ENCODE measurements at places on chromosomes 6 and 20.

DNA sequence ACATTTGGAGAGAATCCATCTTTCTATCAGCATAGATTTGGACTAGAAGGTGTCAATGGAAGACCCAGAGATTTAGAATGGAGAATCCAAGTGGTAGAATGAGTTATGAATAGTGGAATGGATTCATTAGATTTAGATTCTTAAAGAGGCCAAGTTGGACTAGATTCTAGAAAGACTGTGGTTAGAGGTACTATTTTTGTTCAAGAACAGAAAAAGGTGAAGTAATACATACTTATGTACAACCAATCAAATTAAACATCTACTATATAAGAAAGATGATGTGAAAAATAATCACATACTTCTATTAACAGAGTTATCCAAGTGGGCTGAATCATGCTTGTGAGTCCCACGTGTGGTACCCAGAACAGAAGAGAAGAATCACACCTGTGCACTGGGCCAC, 33.8 kb upstream of the ADTRP start:
- DNase-seq = no peak

GRCh38 chr6:135699705-135700104, 151.8 kb upstream of the PDE7B start:
- no peak for DNase-seq

DNA sequence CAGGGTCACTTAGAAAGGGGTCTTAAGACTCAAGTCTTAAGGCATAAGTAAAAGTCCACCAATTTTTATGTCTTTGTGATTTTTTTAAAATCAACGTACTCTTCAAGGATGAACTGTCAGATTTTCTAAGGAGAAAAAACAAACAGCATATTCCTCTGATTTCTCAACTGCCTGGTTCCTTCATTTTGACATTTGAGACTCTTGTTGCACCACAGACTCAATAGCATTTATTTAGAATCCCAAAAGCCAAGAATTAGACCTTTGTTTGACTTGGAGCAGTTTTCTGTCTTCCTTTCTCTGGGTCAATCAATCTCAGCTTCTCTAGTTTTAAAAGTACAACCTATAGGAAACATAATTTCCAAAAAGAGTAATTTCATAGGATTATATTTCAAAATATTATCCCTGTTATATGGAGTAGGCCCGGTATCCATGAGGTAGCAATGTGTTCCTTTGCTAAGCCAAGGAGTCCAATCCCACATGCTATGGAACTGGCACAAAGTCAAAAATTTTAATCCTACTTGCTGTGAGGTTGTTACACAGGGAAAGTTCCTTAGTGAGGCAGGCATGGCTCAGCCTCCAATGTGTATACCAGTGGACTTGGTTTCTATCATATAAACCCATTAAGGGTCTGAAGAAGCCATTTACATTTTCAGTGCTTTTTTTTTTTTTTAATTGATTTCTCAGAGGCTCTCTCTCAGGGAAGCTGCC, 405.7 kb downstream of the KIF16B start:
- no peak for DNase-seq

DNA sequence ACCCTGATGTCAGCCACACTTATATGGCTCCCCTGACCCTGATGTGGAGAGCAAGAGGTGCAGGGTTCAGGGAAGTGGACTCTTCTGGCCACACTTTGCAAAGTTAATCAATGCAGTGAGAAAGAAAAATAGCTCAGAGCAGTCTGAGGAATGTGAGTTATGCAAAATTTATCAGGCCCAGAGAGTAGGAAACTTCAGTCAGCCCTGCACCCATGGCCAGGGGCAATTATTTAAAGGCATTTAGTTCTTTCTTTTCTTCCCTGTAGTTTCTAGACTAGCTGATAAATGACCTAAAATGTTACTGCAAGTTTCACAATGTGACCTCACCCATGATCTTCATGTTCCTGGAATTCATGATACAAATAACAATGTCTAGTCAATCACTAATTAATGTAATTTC, 143.7 kb upstream of the GGTLC1 start:
- DNase-seq = no peak

DNA sequence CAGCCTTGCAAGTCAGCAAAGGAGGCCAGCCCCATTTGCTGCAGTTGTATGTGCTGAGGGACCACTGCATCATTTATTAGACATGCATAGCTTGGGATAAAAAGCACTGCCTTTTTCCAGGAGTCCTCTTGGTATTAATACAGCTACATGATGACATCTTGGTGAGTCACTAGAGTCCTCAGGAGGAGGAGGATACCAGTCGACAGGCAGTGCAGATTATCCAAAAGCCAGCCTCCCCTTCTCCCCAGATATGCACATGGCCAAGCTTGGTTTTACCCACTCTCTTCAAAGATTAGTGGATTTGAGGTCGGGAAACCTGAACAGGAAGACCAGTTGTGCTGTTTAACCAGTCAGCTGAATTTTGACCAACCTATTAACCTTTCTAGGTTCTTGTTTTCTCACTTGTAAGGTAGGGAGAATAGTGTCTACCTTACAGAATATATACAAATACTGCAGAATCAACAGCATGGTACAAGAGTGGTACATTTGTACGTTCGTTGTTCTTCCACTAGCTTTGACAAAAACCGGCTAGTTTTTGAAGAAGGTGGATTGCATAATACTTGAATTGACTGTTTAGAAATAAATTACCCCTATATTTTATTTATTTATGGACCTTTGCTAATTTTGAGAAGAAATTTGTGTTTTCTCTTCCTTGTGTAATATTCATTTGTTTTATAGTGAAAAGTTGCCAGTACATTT, 31.9 kb downstream of the VAPB start:
- no peak for DNase-seq

DNA sequence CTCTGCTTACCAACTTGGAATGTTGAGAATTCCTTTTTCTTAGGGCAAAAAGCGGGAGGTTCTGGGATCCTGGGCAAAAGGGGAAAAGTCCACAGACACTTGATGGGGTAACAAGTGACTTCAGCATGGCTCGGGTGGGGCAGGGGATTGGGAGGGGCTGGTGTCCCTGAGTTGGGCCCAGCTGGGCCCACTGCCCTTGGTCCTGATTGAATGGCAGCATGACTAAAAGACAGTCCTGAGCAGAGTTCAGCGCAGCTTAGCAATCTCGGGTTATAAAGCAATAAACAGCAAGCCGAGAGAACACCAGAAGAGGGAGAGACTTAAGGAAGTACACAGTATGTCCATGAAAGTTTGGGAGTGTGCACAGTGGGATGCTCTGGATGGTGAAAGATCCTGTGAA, 5.6 kb downstream of the PPP2R5D start:
- DNase-seq = no peak

DNA sequence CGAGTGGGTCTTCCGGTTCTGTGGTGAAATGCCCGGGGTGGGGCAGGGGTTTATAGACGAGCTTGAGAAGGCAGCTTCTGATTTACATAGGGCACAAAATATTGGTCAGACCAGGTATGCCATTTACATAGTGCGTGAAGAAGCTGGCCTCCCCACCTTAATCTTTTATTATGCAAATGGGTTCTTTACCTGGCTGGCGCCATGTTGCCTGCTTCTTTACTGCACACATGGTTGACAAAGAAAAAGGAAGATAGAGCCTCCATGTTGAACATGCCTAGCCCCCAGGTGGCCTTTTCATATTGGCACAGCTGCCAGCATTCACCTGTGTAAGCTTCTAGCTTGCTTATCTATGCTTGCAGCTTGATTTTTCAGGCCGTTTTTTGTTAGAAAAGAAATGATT, 276.2 kb downstream of the PHACTR1 start:
- no peak for DNase-seq

DNA sequence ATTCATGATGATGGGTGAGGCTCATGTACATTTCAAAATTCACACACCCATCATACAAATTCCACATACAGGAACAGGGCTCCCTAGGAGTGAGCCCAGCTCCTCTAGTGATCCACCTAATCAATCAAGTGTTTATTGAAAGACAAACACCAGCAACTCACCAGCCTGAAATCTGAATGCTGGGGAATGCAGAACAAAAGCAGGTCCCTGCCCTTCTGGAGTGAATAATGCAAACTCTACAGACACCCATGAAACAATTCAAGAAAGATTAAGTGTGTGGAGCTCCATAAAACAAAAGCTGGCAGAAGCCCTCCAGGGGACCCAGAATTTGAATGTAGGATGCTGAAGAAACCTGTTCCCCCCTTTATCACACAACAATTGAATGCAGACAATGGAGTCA, 396.7 kb upstream of the JARID2 start:
- no peak for DNase-seq

- DNase-seq = no peak
These were observed 254.6 kb downstream of the LY86 start for GRCh38 chr6:6843057-6843627.

DNA sequence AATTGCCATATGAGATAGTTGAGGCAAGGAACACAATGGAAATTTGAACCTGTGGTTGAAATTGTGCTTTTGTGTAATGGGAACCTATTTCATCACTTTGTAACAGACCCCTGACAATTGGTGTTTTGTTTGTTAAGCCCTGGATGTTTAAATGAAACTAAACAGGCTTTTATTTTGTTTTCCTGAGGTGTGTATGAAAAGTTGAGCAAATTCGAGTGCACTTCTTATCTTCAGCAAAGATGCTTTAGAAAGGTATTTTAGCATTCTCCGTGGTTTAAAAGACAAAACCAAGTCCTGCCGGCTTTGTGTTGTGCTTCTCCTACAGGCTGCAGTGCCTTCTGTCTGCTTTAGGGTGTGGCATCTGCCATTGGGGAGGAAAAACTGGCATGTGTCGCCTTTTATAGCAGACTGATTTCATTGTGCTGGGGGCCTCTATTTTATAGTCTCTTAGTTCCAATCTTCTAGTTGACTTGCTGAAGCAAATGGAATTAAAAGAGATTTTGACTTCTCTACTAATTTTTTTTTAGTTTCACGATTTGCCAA, 2.2 kb upstream of the ARID1B start:
- DNase-seq = no peak

GRCh38 chr6:157604816-157605215, 218.2 kb upstream of the SNX9 start:
- no peak for DNase-seq

DNA sequence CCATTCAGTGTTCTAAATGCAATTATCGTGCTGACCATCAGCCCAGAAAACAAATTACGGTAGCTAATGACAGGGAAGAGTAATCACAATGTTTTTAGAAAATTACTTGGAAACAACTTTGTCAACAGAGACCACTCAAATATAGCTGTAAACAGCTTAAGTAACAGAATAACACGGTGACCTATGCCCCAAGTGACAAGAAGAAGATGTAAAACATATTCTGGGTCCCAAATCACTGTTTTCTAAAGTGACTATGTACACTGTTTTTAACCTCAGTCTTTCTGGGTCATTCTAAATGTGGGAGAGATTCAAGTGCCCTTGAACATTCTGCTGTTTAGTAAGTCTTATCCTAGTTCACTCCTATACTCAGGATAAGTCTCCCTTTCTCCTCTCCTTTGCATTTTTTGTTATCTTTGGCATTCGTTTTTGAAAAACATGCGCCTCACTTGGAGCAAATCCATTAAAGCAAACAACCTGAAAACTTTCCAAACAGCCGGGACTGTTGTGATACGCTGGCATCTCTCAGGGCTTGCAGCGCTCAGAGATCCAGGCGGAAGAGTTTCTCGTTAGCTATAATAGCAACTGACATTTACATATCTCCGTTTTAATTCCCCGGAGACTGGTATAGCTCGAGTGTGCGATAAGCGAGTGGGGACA, 114.5 kb upstream of the SOX4 start:
- DNase-seq = no peak

- DNase-seq = no peak
These were observed 230.7 kb downstream of the PHACTR1 start for GRCh38 chr6:12947151-12947871.

DNA sequence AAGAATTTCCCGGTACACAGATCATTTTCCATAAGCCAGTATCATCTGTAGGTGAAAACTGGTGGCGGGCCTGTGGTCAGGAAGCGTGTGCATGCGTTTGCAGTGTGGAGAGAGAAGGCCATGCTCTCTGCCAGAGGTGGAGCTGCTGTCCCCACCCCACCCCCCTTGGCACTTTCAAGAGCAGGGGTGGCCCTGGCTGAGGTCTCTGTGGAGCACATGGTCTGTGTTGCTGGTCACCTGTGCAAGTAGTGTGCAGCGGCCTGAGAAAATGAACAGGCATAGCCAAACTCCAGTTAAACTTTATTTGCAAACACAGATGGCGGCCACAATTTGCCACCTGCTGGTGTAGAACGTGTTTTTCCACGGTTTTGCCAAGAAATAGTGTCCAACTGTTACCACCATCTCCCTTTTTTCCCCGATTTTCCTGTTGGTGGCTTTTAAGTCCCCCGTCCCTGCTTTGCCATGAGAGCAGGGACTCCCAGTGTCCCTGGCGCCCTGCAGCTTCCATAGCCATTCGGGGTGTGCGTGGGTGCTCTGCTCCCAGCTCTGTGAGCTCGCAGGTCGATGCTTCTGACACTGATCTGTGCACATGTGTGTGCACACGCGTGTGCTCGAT, 2.5 kb downstream of the ADRM1 start:
- no peak for DNase-seq

- no peak for DNase-seq
These were observed 40.9 kb downstream of the ALDH8A1 start for GRCh38 chr6:134908906-134909516.

- DNase-seq = no peak
These were observed 95.8 kb upstream of the TAB2 start for GRCh38 chr6:149221774-149222070.

DNA sequence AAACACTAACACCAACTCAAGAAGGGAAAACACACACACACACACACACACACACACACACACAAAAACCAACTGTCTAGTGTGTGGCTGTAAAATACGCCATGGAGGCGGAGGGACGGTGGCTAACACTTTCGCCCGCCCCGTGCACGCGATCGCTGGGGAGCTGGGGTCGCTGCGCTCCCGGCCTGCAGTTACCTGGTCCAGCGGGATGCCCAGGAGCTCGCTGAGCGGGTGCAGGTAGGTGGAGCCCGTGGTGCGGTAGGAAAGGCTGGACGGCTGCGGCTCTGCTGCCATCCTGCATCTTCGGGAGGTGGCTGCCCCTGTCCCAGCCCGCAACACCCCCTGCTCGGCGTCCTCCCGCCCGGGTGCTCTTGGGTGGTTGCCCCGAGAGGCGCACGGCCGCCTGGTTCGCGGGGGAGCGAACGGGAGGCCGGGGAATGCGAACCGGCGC, 303 bp downstream of the MBOAT1 start:
- DNase-seq = no peak

- DNase-seq = no peak
These were observed 17.7 kb upstream of the PARD6B start for GRCh38 chr20:50713657-50714101.

GRCh38 chr6:10963113-10963512, 76.3 kb downstream of the SYCP2L start:
- DNase-seq = no peak

DNA sequence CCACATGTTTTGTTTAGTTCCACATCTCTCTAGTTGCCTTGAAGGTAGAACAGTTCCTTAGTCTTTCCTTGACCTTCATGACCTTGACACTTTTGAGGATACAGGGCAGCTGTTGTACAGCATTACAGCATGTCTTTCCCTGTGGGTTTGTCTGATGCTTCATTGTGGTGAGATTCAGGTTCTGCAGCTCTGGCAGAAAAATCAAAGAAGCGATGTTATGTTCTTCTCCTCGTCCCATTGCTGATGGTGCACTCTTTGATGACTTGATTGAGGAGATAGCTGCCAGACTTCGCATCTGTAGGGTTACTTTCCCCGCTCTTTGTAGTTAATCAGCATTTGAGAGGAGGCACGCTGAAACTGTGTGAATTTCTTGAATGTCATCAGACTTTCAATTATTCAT, 12.0 kb downstream of the CEBPB start:
- no peak for DNase-seq
